Renal pelvis (tissue), 12 donors: ENCODE measurements at places on chromosomes 3 and 15. TPM values are rescaled to one million over a fixed set of nuclear protein-coding genes. Genes with fewer than 3 reads are reported as not detected.
A peak's percentile ranks its signal among the peaks of the same experiment; 100 is the strongest.

The DNAH12 gene
- 1.6 TPM for polyA plus RNA-seq

The MASP1 gene
- 8.5 TPM for polyA plus RNA-seq

The ZSCAN2 gene
- 27.2 TPM for polyA plus RNA-seq

DNA sequence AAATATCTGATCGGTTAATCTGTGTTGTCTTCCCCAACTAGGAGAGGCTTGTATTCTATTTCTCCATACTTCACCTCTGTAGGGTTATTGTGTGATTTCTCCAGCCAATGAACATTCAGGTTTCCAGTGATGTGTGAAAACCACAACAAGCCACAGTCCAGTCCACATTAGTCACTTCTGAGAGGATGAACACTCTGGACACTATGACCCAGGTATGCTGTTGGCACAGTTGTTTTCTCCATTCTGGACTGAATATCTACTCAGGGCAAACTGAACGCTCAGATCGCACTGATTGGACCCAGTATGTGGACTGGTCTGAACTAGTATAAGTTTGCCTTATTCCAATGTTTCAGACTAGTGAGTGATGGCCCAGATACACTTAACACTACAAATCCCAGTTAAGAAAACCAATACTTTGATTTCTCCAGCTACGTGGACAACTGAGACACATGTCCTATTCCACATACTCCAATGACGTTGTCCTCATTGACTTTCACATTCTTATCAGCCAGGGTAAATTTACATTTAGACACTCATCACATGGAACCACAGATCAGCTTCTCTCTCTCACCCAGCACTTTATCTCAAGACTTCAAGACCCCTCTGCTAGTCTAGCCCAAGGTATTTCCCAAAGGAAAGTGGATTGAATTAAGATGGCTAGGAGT is 587.4 kb upstream of the SGO1 start:
- no peak for DNase-seq

DNA sequence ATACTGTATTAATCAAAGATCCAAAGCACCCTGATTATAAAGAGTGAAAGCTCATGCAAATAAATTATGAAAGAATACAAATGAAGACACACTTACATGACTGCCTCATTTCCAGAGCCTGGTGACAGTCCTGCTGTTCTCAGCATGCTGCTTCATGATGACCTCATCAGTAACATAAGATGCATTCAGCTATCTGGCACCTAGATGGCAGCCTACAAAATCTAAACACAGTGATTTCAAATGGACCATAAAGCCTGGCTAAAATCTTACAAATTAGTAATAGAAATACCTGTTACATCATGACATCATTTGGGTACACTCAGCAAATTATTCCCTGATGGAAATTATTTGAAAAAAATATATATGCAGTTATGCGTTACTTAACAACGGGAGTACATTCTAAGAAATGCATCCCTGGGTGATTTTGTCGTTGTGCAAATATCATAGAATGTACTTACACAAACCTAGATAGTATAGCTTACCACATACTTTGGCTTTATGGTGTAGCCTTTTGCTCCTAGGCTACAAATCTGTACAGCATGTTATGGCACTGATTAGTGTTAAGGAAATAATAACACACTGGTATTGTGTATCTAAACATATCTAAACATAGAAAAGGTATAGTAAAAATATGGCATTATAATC is 207.2 kb downstream of the EPHA3 start:
- DNase-seq = peak; percentile 35

- DNase-seq = no peak
These were observed 22.2 kb downstream of the FAM174B start for GRCh38 chr15:92633418-92633817.

- DNase-seq = peak; percentile 83
These were observed 1.2 kb downstream of the IGDCC4 start for GRCh38 chr15:65421360-65422215.

DNA sequence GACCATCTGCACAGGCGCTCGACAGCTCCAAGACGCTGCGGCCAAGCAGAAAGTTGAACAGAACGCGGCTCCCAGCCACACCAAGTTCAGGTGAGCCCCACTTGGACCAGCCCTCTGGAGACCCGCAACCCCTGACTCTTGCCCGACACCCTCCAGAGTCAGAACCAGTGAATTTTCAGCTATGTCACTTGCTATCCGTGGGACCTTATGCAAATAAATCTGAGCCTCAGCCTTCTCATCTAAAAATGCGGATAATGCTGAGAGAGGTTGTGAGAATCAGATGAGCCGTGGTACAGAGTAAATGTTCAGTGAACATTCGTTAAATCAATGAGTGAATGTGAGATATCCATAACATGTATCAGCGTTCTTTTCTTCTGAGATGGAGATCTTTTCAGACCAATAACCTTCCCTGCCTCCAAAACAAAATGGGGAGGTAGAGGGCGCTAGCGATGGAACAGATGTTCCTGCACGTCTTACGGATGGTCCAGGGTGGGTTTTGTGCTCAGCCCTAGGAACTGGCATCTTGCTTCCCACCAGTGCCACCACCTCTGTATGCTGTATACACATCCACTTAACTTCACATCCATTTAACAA is 524 bp downstream of the MRPS11 start:
- DNase-seq = no peak

DNA sequence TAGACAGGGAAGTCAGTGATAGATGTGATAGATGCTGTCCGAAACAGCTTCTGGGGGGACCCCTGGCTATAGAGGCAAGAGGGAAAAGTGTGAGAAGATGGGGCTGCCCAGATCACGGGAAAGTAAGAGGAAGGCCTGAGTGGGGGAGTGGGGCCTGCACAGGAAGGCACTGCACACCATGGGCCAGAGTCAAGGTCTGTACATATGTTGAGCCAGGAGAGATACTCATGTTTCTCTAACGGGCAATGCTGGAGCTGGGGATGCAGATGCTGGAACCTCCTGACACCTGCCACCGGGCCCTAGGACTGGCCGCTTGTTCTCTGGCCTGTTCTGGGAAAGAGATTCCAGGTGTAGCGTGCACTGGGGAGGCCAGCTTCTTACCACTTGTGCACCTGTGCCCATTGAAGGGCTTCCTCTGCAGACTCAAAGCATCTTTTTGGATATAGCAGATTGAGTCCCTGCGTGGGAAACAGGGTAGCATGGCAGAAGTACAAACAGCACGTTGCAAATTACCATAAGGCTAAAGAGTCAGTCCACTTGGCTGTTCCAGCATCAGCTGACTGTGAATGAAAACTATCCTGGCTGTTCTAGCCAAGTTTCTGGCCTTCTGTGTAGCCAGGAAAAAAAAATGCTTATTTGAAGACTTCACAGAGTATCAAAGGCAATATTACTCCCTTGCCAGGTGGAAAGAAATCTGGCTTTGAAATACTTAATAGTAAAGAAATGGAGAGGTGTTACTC is 77.1 kb upstream of the GSK3B start:
- no peak for DNase-seq

GRCh38 chr3:42254566-42254965 is 11.4 kb downstream of the CCK start:
- no peak for DNase-seq

DNA sequence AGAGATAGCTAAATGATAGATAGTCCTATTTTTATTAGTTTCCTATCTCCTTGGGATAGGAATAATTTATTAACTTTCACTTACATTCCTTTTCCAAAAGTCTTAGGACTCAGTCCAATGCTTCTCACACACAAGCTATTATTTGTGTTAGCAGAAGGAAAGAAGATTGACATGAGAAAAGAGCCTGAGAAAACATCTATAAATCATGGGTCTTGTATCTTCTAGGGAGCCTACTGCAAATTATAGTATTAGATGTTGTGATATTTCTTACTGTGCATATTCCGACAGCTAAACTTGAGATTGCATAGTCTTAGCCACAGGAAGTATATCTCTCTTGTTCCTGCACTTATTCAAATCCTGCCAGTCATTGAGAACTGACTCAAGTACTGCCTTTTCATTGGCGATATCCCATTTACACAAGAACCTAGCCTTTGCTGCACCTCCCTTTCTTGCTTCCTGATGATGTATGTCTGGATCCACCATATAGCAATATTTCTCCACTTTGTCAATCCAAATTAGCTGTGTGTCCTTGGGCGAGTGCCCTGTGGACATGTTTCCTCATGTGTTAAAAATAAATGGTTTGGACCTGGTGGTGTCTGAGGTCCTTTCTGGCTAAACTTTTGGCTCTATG is 245.1 kb upstream of the LMCD1 start:
- no peak for DNase-seq

DNA sequence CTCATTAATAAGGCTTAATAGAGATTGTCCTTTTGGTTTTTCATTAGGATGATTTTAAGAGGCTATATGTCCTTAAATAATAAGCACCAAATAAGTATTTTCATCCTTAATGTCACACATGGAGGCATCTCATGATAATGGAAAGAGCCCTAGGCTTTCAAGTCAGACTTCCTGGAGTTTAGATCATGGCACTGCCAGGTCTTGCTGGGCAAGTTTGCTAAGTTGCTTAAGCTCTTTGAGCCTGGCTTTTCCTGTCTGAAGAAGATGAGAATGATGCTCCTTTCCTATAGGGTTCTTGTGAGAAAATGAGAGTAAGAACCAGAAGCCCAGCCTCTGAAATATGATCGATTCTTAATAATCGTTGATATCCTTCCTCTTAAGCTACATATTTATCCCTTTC is 23.4 kb upstream of the P2RY12 start:
- no peak for DNase-seq

DNA sequence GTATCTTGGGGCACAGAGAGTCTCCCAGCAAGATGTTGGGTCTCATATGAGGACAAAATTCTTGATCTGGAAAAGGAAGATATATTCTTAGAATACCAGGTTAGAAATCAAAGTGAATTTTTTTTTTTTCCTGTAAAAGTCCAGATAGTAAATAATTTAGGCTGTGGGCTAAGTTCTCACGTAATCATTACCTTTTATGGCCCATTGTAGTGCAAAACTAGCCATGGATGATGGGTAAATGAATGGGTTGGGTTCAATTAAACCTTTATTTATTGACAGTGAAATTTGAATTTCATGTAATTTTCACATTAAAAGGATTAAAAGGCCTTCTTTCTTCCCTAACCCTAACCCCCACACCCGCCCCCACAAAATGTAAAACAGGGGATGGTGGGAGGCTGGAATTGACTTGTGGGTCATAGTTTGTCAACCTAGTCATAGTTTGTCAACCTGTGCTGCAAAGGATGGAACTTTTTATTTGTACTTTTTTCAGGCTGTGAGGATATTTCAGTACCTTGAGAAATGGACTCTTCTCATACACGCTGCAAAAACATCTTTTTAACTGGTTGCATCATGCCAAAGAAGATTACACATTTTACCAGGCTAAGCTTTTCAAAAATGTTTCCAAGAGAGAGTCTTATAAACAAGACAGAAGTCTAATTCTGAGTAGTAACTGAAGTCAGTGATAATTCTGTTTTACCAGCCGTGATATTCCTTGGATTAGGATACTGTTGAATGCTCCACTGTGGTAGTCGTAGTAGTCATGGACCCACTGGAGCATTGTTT is 138.8 kb downstream of the AKAP13 start:
- no peak for DNase-seq

DNA sequence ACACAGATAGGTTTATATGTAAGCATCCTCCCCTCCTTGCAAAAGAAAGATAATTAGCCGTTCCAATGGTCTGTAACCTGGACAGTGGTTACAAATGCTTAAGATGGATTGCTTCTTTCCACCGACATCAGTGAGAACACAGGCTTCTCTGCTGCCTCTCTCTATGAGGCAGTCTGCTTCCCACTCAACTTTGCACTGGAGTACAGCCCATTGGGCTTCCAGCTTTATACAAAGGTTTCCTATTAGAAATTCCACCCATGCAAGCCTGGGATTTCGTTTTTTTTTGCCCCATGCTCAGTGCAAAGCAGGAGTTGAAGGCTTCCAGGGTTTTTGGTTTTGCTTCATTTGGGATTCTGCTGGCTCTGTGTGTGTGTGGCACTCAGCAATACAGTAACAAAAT is 47.3 kb upstream of the C3orf22 start:
- DNase-seq = no peak

DNA sequence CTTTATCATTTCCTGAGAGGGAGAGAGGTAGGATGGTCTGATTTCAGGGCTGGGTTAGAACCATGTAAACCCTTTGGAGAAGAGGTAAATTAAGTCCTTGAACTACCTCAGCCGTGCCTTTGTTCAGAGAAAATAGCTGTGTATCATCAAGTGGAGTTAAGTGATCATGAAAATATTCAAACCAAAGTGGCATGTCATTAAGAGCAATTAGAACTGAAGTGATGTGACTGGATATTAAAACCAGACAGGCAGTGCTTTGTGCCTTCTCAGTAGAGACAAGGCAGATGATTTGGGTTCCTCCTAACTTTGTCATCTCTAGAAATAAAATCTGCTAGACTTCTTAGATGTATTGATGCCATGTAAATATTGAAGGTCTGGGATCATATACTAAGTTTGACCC is 171.5 kb downstream of the IL5RA start:
- no peak for DNase-seq

DNA sequence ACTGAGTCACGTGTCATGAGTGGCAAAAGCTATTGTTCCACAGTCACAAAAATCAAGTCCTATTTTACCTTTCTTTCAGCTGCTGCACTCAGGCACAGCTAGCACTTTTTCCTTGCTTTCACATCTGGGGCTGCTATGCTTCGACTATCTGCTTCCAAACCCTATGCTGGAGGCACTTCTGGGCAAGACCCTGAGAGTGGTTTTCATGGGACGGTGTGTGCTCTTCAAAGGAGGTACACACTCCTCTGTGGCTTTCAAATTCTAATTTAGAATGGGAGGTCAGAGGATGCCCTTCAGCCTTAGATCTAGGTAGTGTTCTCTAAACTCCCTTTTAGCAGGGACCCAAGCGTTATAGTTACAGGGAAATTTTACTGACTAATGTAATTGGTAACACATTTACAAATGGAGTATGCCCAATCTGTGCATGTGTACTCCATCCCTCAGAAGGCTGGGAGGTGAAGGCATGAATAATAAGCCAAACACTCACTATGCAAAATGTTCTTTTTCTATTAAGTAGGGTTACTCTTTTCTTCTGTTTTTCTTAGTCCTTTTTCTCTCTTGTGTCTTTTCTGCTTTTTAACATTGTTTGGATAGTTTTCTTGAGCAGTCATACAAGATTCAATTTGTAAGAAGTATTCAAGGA is 188.3 kb downstream of the LSAMP start:
- DNase-seq = no peak
